ENCODE measurements at places on chromosomes 13 and 19. TPM values are rescaled to one million over a fixed set of nuclear protein-coding genes. Genes with fewer than 3 reads are reported as not detected.

CSNK1A1L gene
- total RNA-seq = not detected

PRTN3 gene
- not detected for total RNA-seq

INSL3 gene
- not detected for total RNA-seq

KLK15 gene
- total RNA-seq = not detected

EFNA2 gene
- total RNA-seq = not detected

GSX1 gene
- total RNA-seq = not detected

IZUMO2 gene
- total RNA-seq = not detected

ZNF93 gene
- total RNA-seq = 3.2 TPM

GTPBP3 gene
- total RNA-seq = 23.6 TPM

MCEMP1 gene
- not detected for total RNA-seq

SMIM7 gene
- 106 TPM for total RNA-seq

CTXN1 gene
- total RNA-seq = 7.8 TPM

MTRF1 gene
- 7.8 TPM for total RNA-seq

PCSK4 gene
- 0.28 TPM for total RNA-seq

Data from airway epithelial cell (primary cell).